ENCODE measurements at places on chromosomes 13 and 19.

- DNase-seq, result no peak
Observed at GRCh38 chr19:58328999-58329398, 2.2 kb downstream of the ZSCAN22 start.

DNA sequence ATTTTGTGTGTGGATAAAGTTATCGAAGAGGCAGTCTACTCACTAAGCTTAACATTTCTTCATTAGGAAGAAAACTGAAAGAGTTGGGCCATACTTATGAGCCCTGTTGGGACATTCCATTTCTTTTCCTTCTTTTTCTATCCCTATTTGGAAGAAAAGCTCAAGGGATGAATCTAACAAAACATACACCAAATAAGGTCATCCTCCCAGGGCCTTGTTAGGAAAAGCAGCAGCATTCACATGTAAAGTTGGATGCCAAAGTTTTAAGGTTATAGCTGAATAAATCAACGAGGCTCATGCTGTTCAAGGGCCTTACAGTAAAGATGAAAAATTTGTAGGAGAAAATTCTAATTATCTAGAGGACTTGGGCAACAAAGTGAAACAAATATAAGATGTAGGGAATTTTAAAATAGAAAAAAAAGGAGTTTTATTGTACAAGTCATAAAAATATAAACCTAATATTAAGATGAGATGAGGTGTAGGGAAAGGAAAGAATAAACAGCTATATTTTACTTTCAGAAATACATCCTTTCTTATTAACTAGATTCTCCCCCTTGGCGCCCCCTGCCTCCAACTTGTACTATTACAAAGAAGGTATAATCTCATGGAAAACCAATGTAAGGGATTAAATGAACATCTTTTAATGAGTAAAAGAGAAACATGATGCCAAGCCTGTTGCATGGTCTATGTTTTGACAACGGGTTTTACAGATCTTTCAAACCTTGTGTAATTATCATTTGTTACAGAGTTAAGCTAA is 160.4 kb downstream of the PCDH20 start:
- no peak for DNase-seq

DNA sequence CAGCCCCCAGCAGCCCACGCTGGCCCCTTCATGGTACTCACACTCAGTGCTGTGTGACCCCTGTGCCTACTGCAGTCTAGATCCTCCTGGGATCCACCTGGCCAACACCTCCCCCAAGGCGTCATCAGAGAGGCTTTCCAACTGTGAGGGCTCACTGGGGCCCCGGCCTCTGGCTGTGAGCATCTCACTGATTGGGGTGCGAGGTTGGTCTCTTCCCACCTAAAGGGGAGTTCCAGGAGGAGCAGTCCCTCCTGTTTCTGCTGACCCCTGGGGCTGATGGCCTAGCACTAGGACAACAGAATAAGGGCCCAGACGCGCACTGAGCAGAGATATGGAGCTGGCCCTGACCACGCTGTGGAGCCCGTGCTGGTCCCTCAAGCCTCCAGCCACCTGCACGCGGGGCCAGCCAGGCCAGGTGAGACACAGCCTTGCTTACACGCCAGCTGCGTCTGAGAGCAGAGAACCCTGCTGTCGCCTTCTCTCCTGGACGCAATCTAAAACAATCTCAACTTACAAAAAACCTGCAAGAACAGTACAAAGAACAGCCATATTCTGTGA is 32.2 kb downstream of the ELL start:
- DNase-seq, result no peak

- DNase-seq, result no peak
Observed at GRCh38 chr13:50033725-50034124, 18.5 kb downstream of the KCNRG start.

- DNase-seq, result no peak
Observed at GRCh38 chr19:34838753-34839431, 65.9 kb upstream of the ZNF599 start.

GRCh38 chr13:111095031-111095840 is 19.9 kb upstream of the ARHGEF7 start:
- DNase-seq, result no peak

DNA sequence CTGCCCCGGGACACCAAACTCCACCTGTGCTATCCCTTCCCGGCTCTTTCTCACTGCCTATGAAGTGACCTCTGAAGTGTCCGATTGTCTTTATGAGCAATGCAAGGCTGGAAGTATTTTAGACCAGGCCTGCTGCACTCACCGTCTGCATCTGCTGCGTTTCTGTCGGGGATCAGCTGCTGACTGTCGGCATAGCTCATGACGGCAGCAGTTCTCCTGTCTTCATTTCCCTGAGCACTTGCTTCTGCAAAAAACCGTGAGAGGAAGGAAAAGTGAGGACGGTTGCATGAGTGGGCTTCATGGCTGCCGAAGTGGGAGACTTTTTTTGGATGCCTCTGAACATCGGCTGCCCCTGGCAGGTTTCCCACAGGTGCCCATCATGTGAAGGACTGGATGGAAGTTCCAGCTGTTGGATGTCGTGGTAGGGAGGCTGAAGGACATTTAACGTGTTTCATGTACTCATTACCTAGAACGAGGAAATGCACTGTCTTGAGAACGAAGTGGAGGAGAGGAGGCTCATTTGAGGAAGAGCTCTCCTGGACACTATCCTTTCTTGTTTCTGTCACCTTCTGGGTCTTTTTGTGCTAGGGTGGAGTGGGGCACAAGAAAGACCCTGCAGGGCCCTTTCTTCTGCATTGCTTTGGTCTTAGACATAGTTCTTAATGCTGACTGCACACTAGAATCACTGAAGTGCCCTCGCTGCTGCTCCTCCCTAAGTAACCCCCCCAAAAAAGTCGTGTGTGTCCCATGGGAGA is 94.7 kb downstream of the RNASEH2B start:
- no peak for DNase-seq

DNA sequence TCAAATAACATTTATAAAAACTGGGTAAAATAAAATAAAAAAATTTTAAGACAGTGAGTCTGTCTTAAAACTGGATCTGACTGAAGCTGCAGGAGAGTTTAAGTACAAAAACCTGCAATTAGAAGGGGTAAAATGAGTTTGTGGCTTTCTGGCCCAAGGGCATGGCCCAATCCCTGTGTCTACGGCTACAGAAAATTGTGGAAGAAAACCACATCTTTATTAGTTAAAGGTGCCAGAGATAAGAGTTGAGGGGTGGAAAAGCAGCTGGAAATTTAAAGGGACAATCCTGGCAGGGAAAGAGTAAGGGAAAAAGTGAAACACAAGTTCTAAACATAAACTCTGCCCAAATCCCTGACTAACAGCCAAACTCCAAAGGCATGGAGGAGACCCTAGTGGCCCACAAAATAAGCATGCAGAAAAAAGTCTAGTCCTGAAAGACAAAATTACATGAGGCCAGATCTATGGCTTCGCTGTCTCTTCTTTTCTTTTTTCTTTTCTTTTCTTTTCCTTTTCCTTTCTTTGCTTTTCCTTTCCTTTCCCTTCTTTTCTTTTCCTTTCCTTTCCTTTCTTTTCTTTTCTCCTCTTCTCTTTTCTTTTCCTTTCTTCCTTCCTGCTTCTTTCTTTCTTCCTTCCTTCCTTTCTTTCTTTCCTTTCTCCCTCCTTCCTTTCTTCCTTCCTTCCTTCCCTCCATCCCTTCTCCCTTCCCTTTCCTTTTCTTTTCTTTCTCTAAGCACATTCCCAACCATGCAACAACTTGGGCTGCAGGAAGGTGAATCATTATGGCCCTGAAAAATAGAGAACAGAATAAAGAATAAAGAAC is 23.5 kb upstream of the DLEU7 start:
- DNase-seq, result no peak

DNA sequence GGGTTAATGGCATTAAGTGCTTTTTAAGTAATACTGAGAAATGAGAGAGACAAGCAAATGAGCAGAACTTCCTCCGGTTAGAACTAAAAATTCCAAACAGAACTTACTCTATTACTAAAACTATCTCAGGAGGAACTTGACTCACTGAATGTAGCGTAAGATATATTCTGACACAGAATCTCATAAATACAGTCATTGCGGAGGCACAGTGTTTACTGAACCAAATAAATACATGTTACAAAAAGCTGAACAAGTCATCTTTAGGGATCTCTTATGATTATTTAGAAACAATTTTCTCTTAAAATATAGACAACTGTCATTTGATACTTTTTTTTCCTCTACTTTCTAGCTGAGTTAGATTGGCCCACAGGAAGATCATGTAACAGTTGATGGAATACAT is 283.1 kb downstream of the KLF12 start:
- no peak for DNase-seq

DNA sequence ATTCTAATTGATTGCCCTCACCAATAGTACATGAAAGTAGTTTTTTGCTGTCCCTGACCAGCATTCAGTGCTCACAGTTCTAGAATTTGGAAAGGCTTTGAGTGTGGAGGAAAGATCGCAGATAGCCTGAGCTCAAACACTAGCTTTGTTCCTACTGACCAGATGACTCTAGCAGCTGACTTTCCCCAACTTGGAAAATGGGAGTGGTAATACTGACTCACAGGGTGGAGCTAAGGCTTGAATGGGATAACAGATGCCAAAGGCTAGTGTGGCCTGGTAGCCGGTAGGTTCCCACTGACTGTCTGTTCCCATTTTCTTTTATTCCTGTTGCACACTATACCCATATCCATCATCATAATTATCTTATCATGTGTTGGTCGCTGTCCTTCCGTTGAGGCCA is 3.7 kb downstream of the ZSCAN22 start:
- DNase-seq, result peak; percentile 26
